Fibroblast of the aortic adventitia (primary cell): ENCODE measurements at places on chromosomes 5 and 9.

DNA sequence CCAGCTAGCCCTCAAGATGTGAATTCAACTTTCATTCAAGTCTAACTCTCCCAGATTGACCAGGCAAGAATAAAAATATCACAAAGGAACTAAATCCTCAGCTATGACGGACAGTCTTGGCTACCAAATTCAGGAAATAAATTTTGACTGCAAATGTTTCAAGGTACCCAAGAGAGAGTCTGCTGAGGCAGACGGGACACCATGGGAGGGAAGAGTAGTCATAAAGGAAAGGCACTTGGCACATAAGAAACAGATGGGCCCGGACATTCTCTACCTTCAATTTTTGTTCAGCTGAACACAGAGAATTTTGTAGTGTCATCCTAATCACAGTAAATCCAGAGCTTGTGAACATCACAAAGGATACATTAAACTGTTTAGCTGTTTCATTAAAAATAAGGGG, 390.0 kb downstream of the DTWD2 start:
- no peak for DNase-seq

GRCh38 chr5:5685737-5686136, 263.3 kb downstream of the ICE1 start:
- DNase-seq, result no peak

DNA sequence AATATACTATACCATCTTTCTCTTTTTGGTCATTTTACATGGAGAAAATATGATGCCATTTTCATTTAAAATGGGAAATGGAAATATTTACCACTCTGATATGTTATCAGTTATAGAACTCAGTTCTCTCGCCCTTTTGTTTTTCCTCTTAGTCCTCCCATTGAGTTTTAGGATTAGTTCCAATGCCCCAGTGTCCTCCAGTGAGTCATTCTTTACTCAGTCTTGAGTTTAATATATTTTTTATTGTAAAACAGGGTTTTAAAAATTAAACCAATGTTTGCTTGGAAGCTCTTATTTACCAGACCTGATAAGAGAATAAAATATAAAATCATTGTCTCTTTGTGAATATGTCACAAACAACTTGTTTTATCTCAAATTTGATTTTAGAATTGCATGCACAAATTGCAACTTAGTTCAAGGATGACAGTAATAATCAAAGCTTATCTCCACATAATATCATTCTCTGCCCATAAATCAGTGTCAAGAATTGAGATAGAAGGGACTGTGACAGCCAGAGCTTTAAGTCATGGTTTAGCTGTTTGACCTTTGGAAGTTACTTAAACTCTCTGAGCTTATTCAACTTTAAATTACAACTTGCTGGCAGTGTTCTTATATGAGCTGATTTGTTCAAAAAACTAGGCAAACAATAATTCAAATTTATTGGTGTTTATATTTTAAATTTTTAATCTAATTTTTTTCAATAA, 166.4 kb downstream of the PAM start:
- DNase-seq, result peak; percentile 68

DNA sequence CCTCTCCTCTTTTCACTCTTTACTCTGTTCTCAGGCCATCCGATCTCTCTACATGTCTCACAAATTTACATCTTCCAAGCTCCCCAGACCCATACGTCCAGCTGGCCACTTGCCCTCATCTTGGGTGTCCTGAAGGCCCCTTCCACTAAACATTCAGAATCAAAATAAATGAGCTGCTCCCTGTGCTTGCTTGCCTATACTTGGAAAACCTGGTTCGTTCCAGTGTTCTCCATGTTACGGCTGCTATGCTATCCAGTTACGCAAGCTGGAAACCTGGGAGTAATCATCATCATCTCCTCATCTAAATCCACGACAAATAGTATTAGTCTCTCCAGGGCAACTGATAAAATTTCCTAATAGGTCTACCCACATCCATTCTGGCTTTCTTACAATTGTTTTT, 165.0 kb upstream of the FBXL17 start:
- DNase-seq, result no peak

GRCh38 chr9:88983865-88984542, 7.3 kb upstream of the S1PR3 start:
- DNase-seq, result no peak

DNA sequence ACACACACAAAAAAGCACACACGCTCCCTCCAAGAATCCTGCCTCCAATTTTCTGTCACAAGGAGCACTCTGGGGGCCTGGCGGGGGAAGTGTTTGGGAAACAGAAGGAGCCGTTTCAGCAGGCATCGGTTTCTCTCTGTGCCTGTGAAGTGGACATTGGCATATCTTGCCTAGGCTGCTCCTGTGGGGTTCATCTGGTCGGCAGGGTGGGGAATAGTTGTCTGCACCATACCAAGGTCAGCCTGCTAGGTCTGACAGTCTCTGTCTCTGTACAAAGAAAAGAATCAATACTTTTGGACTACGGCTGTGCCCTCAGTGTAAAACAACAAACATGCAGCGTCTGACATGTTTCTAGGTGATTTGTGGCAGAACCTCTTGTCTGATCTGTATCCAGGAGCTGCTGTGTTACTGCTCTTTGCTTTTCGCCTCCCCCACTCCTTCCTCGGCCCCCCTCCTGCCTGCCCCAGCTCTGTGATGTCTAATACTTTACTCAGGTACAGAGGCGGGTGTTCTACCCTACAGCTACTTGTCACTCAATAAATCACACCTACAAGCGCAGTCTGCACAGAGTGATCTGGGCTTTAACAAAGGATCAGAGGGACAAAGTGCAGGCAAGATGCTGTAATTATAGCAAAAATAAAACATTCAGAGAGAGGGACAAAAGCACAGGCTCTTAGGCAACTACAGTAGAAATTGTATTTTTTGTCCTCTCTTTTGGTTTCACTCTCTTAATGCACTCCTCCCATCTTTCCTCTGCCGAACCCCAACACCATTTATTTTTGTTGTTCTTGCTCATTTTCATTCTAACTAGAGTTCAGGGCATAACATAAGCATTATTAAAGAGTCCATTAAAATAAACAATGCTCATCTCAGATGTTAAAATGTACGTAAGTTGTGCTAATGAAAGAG, 216.7 kb downstream of the BNC2 start:
- peak; percentile 42 for DNase-seq

- peak; percentile 12 for DNase-seq
Measured at GRCh38 chr9:105328872-105329718, 84.6 kb downstream of the SLC44A1 start.

DNA sequence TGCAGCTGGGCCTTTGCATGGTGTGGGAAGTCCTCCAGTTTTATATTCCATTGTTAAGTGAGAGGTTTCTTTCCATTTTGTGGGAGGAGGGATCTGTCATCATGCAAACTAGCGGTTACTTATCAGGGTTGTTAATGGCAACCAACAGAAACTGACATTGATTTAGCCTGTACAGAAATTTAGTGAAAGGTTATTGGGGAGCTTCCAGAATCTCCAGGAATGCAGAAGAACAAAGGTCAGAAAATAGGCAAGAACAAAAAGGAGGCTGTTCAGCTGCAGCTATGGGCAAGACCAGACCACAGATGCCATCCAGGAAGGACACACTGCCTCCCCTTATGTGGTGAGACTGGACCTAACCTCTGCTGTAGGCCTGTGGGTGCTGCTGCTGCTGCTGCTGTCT, 395.8 kb downstream of the KDM4C start:
- DNase-seq, result peak; percentile 53
